ENCODE measurements at places on chromosomes 2 and 18. TPM values are rescaled to one million over a fixed set of nuclear protein-coding genes. Genes with fewer than 3 reads are reported as not detected.

LAMA1 gene
- total RNA-seq, result under 0.01 TPM

DNA sequence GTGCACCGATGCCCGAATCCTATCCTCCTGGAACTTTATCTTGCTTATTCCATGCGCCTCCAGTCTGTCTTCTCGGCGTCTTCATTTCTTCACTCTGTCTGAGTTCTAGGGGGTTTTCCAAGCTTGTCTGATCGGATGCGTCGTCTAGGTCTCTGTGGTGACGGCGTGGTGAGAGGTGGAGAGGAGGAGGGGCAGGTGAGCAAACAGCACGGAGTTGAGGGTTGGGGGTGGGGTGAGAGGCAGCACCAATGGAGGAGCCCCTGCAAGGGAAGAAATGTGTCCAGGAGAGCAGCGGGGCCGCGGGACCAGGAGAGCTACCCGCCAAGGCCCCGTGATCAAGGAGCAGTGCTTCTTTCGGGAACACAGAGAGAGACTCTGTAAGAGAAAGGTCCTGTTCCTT is 131.3 kb upstream of the TWIST2 start:
- no peak for DNase-seq

DNA sequence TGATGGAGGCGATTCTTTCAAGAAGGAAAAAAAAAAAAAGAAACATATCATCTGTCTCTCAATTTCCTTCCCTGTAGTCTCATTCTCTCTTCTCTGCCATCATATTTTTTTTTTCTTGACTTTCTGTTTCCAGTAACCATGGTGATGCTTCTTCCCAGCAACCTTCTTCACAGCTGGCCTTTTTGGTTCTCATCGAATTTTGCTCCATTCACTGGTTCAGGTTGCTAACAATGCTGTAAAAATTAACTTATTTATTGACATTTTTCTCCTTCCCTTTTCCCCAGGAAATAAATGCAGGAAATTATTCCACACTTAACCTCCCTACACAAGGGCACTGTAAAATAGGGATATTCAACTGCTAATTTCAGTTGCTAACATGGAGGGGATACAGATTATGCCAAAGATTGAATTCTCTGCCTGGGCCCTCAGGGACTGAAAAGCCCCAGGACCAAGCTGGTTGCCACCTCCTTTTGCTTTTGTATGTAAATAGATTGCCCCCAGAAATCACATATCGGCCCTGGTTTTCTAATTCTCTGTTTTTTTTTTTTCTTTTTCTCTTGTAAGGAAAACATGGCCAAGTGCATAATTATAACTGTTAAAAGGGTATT is 154.7 kb downstream of the MAP2 start:
- DNase-seq, result no peak

DNA sequence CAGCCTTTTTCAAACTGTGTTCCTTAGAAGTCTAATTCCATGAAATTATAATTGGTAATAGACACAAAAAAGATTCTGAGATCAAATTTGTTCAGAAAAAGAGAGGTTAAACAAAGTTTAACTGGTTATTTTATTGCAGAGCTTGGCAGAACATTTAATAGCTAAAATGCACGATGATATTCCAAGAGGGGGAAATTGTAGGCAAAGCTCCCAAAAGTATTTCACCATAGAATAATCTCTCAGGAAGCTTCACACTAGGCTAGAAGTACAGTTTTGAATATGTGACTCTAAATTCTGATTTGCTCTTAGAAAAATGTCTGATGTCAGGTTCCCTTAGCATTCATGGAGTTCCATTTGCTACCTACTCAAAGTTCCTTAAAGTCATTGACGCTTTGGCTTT is 292.4 kb upstream of the SETBP1 start:
- no peak for DNase-seq

GRCh38 chr2:142745691-142746090 is 131.8 kb upstream of the KYNU start:
- DNase-seq, result no peak

Data from hematopoietic multipotent progenitor cell (in vitro differentiated cells).